Stimulated activated CD8-positive, alpha-beta memory T cell treated with anti-CD3 and anti-CD28 coated beads, Interleukin-7, amount 100 ng/mL, for 1 hour (primary cell): ENCODE measurements at places on chromosomes 16 and 17.

- DNase-seq = no peak
These were observed 119.0 kb downstream of the SPECC1 start for GRCh38 chr17:20128036-20128667.

- no peak for DNase-seq
These were observed 41.7 kb upstream of the JPH3 start for GRCh38 chr16:87560428-87561199.

GRCh38 chr17:74670329-74670728 is 42.4 kb downstream of the CD300LF start:
- DNase-seq = no peak

GRCh38 chr16:69563605-69564580 is 1.9 kb upstream of the NFAT5 start:
- peak; percentile 27 for DNase-seq

GRCh38 chr16:3696425-3697218 is 20.7 kb downstream of the TRAP1 start:
- DNase-seq = no peak

GRCh38 chr16:74309789-74310781 is 13.5 kb downstream of the PSMD7 start:
- DNase-seq = no peak
